ENCODE measurements at places on chromosomes 2 and 18.

DNA sequence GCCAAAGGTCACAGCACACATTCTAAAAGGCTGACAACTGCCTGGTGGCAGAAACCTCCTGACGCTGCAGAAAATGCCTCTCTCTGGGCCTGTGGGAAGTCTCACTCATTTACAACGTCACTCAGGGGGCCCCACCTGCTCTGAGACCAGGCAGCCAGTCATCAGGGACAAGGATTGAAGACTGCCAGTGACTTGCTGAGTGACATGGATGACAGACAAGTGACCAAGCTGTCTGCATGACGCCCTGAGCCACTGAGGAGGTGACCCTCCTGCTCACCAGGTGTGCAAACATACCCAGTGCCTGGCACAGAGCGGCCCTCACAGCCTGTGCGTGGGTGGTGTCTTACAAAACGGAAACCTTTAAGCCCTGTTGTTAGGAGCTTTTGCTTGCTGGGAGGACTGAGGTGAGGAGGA, 392.4 kb downstream of the TNS1 start:
- DNase-seq = no peak

DNA sequence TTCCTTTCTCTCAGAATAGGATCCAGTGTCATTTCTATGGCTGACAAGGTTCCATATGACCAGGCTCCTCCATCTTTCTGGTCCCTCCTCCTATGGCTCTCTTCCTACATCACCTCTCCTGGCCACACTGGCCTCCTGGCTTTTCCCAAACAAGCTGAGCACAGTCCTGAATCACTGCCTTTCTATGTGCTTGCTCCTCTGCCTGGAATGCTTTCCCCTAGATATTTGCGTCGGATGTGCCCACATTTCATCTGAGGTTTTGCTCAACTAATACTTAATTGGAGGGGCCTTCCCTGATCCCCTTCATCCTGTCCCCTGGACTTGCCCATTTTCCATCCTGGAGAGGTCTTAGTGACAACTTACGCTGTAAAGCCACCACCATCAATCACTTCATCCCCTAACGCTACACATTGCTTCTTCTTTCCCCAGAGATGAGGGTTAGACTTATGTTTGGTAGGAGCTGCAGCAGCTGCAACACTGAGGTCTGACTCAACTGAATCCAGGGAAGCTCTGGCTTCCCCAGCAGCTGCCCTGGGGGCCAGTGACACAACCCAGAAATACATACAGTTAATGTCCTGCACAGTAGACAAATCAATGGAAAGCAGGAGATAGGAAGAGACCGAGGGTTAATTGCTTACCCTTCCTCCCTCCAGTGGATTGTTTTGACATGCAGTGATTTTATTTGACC, 42.9 kb downstream of the QPCT start:
- no peak for DNase-seq

GRCh38 chr2:208329485-208329884, 63.4 kb downstream of the PIKFYVE start:
- no peak for DNase-seq

DNA sequence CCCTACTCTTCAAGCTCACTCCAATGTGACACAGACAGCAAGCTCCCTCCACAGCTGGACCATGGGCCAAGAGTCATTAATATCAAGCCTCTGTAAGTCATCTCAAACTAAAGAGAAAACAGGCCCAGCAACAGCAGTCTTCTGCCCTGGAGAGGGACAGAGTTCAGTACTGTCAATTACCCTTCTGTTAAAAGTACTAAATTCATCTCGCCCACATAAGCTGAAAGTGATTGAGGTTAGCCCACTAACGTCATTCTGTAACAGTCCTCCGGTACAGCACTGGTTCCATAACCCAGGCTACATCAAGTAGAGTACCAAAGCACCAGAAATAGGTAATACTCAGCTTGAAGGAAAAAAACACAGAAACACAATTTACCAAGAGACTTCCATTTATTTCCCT, 25.9 kb downstream of the THADA start:
- DNase-seq = no peak

DNA sequence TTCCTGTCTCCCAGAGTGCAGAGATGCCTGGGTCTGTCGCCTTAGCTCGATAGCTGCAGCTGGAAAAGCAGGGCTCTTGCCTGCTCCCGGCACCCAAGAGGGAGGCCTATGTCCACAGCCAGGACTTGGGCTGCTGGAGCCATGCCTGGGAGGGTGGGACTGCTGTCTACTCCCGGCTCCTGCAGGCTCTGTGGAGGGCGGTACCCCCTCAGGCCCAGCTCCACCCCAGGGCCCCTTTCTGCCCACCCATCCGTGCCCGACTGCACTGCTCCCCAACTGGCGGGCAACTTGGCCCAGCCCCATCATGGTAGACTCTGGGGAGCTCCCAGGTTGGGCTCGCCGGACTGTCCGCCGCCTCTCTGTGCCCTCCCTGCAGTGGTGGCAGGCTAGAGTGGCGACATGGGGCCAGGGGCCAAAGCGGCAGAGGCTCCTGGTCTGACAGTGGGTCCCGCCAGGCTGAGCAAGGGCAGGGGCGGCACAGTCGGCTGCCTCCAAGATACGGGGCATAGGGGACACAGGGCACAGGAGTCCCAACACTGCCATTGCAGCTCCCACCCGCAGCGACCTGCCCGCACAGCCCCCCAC, 901.0 kb downstream of the CCDC85A start:
- DNase-seq = no peak

GRCh38 chr2:19754907-19755306, 146.9 kb downstream of the TTC32 start:
- peak; percentile 50 for DNase-seq

GRCh38 chr18:23883277-23883790, 131.2 kb upstream of the TTC39C start:
- peak; percentile 19 for DNase-seq

GRCh38 chr2:234368861-234369261, 128.0 kb downstream of the ARL4C start:
- no peak for DNase-seq

DNA sequence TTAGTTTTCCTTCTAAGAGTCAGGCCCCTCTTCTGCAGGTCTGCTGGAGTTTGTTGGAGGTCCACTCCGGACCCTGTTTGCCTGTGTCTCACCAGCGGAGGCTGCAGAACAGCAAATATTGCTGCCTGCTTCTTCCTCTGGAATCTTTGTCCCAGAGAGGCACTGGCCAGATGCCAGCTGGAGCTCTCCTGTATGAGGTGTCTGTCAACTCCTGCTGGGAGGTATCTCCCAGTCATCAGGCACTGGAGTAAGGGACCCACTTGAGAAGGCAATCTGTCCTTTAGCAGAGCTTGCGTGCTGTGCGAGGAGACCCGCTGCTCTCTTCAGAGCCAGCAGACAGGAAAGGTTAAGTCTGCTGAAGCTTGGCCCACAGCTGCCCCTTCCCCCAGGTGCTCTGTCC, 4.8 kb downstream of the REG1B start:
- DNase-seq = no peak

DNA sequence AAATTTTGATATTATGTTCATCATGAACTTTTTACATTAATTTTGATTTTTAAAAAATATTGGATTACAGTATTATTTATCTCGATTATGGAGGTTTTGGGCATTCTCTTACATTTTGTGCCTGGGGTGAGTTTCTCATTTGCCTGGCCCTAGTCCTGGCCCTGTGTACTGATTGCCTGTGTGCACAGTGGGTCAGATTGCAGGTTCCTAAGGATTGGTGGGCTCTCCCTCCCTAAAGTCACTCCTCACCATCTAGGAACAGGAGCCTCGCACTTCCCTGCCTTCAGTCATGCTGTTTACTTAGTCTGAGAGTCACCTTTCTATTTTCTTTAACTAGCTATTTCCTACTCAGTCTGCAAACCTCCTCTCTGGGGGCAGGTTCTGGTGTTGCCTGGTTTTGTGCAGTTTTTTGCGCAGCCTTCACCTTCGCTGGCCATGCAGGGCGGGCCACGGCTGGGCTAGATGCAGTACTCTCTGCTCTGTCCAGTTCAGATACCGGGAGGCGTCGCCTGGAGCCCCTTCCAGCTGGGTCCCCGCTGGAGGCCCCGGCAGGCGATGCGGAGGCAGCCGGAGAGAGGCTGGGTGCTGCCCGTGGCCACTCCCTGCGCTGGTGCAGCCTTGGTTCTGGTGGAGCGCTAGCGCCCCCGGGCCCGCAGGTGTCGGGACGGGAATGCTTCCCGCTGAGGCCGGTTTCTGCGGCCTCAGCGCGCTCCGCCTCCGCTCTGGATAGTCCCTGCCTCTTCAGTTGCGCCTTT, 23.3 kb upstream of the MC5R start:
- peak; percentile 48 for DNase-seq

DNA sequence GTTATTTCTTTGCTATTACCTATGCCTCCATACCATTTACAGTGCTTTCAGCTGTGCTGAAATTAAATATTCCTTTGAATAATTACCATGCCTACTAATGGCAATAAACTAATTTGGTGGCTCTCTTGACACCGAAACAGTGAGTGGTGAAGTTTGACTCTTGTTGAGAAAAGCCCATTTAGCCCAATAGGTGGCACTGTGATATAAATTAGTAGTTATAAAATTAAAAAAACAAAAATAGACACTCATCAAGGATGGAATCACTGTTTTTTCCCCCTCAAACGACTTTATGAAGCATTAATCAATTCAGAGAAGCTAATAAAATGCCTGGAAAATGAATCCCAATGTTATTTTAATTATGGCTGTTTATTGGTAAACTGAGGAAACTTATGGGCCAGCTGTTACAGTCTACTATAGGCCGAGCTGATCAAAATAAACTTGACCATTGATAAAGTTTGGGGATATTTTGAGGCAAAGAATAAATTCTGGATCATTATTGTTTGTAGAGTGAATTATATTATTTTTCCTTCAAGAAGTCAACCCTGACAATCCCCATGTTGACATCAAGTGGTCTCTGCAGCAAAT, 339.6 kb downstream of the TRIB2 start:
- DNase-seq = peak; percentile 26

DNA sequence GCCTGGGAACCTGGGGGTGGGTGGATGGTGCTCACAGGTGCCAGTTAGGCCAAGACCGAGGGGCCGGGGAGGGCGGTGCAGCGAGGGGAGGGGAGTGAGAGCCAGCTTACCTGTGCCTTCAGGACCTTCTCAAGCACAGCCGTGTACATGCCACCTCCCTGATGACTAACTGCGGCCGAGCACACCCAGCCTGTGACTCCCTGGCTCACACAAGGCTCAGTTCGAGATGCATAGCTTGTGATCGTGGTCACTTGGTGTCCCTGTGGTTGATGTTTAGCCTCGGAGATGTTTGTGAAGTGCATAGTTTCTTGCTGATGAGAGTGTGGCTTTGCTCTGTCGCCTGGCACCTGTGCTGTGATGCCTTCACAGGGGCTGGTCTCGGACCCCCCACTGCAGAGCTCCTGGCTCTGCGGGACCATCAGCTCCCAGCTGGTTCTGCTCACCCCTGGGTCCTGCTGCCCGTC, 84.5 kb upstream of the ODC1 start:
- no peak for DNase-seq

GRCh38 chr18:78543201-78543725, 436.4 kb upstream of the SALL3 start:
- DNase-seq = no peak

DNA sequence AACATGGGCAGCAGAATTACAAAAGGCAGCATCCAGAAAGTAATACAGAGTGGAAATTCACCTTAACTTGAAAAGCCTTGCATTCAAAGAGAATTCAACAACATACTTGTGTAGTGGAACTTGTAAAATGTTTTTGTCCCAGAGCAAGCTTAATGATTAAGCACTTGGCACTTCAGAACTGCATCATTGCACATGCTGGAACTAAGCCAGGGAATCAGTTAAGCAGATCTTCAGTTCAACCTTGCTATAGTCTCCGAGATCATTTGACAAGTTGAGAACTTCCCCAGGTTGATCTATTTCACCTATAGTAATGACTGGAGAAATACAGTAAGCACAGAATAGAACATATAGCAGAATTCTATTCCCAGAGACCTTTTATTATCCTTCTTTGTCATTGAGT, 1337.2 kb upstream of the NXPH2 start:
- no peak for DNase-seq

GRCh38 chr2:3110994-3111666, 266.5 kb downstream of the EIPR1 start:
- DNase-seq = no peak

GRCh38 chr2:214604861-214605260, 194.0 kb downstream of the VWC2L start:
- DNase-seq = peak; percentile 21

DNA sequence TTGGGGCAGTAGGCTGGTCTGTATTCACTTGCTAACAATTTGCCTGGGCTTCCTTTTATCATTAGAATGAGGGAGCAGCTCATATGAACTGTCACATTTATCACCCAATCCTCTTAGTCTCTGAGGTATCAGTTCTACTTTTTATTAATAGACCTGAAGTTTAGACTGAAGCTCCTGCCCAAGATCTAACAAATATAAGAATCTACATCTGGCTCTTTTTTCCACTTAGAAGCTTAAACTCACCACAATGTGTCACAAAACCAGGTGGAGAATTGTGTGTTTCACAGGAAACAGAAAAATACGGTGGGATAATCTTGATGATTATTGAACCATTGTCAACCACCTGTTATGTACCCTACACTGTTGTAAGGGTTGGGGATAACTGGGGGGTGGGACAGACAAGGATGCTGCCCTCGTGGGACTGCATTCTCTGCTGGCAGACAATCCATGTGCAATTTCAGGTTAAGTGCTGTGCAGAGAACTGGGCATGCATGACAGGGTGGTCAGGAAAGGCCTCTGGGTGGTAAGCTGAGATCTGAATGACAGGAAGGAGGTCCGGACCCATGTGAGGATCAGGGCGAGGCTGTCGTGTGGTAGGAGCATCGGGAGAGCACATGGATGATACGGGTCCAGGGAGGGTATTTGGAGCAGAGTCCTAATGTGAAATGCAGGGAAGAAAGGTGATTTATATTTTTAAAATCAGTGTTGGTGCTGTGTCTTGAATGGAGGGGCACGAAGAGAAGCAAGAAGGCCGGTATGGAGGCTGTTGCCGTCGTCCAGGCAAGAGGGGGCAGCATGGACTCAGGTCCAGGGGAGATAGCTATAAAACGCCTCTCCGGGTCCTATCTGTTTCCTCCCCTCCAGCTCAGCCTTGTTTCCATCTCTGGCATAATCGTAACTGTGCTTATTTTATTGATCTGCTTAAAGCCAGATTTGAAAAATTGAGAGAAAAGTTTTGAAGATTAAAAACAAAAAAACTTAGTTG, 17.6 kb downstream of the MYL12B start:
- DNase-seq = no peak

DNA sequence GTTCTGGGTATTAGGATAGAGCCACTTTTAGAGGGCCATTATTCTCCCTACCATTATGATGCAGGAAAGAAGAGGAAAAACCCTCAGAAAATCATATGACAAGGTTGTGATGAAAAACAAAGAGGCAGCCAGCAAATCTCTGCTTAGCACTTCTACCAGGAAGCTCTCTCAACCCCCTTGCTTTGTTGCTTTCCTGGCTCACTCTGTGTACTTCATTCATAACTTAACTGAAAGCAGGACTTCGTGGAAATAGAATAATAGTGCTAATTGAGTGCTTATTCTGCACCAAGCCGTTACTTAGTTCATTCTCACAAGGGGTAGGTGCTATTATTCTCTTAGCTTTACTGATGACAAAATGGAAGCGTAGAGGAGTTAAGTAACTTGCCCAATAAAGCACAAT, 354.1 kb downstream of the HRH4 start:
- DNase-seq = no peak

- DNase-seq = peak; percentile 6
Measured at GRCh38 chr2:86337244-86337835, at the start of gene REEP1. Gene REEP1, minus strand, starts transcription at chr2:86337626. Its CDS starts 116 bp downstream, at chr2:86337510.
